AG04449 (cell line): ENCODE measurements at places on chromosomes 1 and 21.

DNA sequence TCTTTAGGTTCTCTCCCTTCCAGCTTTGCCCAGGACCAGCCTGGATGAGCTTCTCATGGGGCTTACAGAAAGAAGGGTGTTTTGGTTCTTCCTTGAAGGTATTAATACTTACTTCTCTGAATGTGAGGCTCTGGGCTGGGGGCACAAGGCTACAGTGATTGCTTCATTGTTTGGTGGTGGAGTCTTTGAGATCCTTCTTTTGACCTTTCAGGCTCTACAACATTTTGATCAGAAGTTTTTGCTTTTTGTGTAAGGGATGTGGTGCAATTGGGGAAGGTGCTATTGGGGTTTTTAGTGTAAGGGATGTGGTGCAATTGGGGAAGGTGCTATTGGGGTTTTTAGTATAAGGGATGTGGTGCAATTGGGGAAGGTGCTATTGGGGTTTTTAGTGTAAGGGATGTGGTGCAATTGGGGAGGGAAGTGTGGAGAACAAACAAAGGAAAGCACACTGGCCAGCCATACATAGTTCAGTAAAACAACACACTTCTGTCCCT, 103.6 kb upstream of the IVNS1ABP start:
- no peak for DNase-seq

DNA sequence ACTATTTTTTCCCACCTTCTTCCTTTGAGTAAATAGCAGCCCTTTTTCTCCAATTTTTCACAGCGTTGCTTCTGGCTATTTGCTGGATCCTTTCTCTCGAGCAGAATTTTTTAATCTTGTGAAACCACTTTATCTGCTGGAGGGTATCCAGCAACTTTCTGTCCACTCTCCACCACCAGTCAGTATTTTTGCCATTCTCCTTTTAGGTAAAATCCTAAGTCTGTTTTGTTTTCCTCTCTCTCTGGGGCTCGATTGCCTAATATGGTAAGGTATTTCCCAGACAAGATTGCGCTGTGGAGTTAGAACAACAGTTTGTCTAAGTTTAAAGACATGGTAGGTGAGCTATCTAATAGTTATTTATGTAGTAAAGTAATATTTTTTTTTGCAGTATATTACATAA, 156.9 kb downstream of the PPP1R12B start:
- peak; percentile 50 for DNase-seq

GRCh38 chr1:73604739-73605138, 593.2 kb downstream of the LRRIQ3 start:
- DNase-seq, result no peak

DNA sequence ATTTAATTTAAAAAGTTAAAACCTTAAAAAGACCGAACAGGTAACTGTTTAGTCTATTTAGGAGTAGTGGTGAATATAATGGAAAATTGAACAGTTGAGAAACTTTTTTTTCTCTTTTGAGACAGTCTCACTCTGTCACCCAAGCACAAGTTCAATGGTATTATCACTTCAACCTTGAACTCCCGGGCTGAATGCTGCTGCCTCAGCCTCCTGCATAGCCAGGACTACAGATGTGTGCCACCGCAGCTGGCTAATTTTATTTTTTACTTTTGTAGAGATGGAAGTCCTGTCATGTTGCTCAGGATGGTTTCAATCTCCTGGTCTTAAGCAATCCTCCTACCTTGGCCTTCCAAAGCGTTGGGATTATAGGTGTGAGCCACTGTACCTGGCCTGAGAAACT, 16.2 kb upstream of the GBP2 start:
- DNase-seq, result no peak

DNA sequence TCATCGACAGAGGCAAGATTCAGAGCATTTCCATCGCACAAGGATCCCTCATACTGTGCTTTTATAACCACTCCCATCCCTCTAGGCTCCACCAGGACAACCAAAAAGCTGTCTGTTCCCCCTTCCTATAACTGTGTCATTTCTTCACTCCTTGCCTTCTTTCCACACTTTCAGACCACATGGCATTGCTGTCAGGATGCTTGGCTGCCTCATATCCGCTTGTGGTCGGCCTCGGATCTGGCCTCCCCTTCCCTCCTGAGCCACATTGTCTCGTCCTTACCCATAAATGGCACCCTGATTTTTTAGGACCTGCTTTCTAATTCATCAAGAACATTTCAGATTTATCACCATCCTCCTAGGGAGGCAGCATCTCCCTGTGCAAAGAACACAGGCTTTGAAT, 80.5 kb downstream of the HIVEP3 start:
- DNase-seq, result no peak

- no peak for DNase-seq
These were observed 7.4 kb downstream of the CFAP410 start for GRCh38 chr21:44331650-44332307.

GRCh38 chr1:179474713-179475112, 101.0 kb downstream of the NPHS2 start:
- no peak for DNase-seq

DNA sequence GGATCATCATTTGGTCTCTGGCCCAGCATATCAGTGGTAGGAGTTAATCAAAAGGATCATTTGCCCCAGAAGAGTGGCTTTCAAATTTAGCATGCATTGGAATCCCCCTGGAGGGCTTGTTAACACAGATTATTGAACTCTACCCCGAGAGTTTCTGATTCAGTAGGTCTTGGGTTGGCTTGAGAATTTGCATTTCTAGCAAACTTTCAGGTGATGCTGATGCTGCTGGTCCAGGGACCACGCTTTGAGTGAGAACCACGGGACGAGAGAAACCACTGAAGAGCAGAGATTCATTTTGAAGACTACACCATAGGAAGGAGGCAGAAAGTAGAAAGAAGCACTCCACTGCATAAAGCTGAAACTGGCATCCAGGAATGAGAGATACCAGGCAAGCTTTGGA, 81.3 kb upstream of the DUSP10 start:
- no peak for DNase-seq

GRCh38 chr1:27136998-27137542, 17.9 kb downstream of the SLC9A1 start:
- no peak for DNase-seq

DNA sequence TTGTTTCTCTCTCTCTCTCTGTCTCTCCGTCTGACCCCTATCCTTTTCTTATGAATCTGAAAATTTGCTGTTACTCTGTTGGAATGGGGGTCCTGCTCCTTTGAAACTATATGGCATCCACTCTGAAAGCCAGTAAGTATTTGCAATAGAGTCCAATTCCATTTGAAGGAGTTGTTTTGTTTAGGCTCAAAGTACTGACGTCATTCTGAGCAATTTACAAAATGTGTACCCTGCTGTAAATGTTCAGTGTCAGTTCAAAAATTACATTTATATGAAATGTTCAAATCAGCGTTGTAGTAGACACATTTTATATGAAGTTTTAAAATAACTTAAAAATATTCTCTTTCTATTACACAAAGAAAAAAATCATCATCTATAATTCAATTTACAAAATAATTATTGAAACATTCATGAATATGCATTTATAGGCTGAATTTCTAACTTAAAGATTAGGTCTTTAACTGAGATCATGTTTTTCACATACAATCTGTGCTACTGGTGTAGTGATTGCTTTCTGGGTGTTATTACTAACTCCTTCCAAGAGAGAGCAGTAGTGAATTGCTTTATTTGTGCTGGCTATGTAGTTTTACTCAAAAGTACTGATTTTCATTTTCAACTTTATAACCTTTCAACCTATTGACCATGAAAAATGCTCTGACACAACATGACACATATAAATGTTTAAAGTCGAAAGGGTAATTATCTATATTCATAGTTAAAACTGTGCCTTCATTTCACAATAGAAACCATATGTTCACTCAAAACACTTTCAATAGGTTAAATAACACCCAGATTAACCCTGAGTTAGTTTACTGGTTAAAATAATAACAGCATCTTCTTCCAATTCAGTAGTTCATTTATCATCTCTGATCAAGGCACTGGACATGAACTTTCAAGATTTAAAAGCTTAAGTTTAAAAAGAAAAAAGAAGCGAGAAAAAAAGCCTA, 253.1 kb upstream of the ADGRL4 start:
- DNase-seq, result peak; percentile 12

DNA sequence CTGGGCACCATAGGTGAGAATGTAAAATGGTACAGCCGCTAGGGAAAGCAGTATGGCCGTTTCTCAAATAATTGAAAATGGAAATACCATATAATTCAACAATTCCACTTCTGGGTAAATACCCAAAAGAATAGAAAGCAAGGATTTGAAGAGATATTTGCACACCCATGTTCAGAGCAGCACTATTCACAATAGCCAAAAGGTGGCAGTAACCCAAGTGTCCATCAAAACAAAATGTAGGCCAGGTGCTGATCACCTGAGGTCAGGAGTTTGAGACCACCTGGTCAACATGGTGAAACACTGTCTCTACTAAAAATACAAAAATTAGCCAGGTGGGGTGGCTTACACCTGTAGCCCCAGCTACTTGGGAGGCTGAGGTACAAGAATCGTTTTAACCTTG, 62.1 kb downstream of the OLIG1 start:
- no peak for DNase-seq

DNA sequence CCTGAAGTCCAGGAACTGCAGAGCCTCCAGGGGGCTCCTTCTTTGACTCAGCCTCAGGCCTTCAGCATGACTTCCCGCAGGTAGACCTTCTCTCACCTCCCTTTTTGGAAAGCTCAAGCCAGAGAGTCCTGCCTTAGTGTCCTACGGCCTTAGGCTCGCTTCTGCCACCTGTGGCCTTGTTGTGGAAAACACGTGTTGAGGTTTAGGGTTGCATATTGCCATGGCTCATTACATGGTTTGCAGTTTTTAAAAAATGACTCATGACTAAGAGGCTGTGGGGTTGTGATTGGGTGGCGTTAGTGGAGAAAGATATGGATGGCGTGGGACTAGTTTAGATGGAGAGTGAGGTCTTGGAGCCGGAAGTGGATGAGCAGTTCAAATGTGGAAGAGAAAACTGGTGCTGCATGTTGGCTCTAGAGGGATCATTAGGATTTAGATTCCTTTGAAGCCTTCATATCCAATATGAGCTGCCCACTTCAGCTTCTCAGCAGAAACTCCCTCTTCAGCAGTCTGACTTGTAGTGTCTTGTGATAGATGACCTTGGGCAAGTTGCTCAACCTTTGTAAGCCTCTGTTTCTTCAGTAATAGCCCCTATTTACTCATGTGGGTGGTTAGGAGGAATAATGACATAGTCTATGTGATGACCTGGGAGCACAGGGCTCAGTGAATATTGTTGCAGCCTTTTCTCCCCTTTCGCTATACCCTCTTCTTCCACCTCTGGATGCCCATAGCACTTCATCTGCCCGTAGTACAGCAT, 6.5 kb upstream of the FGGY start:
- DNase-seq, result no peak

DNA sequence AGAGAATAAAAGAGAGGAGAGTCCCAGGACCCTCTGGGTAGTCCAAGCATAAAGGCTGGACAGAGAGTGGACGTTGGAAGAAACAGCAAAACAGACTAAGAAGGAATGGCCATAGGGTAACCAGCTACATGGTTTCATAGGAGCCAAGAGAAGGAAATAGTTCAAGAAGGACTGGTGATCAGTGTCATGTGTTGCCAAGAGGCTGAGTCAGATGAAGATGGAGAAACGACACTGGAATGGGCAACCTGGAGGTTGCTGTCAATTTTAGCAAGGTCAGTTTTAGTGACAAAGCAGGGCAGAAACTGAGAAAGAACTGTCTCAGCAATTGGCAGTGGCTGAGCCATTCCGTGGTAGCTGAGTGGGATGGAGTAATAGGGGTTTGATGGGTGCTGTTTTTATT, 41.4 kb downstream of the HMGB4 start:
- no peak for DNase-seq

GRCh38 chr1:172719066-172719627, 60.2 kb downstream of the FASLG start:
- no peak for DNase-seq

- no peak for DNase-seq
These were observed 40.9 kb downstream of the PLXNA2 start for GRCh38 chr1:208203127-208203847.

- no peak for DNase-seq
These were observed 305.0 kb downstream of the HLX start for GRCh38 chr1:221184131-221184794.

DNA sequence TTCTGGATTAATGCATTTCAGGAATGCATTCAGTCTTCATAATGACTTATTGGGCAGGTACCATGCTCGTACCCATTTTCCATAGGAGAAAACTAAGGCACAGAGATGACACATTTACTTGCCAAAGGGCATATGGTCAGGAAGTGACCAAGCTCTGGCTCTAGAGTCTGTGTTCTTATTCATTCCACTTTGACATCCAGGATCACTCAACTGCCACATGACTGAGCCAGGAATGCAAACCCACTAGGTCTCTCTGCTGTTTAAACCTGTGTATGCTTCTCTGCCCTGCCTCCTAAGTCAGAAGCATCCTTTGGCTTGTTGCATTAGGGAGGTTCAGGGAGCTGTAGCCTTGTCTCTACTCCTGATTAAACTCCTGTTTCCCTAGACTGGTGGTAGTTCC, 7.5 kb downstream of the KAZN start:
- DNase-seq, result no peak

- no peak for DNase-seq
These were observed 9.3 kb downstream of the CHD5 start for GRCh38 chr1:6170742-6171201.

DNA sequence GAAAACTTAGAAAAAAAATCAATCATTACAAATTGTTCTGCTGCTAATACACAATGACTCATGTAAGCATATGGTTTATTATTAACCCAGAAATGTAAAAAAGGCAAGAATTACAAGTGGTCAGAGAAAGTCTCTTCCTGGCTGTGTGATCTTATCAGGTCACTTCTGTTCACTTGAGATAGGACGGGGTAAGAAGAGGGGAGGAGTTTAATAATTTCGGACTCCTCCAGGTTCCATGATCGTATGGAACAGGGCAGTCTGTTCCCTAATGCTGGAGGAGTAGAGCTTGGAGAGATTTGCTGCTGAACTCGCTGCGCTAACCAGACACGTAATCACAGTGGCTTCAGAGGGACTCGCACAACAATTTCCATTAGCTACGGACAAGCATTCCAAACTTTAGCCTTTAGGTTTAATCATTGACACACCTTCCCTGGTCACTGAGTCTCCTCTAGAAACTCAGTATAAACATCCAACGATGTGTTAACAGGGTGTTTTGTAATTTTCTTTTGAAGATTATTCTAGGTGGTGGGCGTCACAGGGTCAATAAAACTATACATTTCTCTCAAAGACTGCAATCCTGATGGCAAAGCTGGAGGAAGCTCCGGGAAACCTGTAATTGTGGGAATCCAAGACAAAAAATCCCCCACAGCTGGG, 1.3 kb downstream of the CRYZ start:
- no peak for DNase-seq

- no peak for DNase-seq
These were observed 150.0 kb downstream of the TOMM20 start for GRCh38 chr1:234978397-234979295.

- DNase-seq, result no peak
These were observed 83.5 kb downstream of the NDUFS5 start for GRCh38 chr1:39109644-39110043.

GRCh38 chr1:92709738-92710137, 75.2 kb downstream of the EVI5 start:
- DNase-seq, result peak; percentile 36

GRCh38 chr1:208108213-208108608, 136.0 kb downstream of the PLXNA2 start:
- DNase-seq, result no peak

- DNase-seq, result no peak
These were observed 14.2 kb upstream of the SRSF4 start for GRCh38 chr1:29195881-29196291.

GRCh38 chr1:61387829-61388228, 305.5 kb downstream of the NFIA start:
- DNase-seq, result no peak

GRCh38 chr1:183987593-183988318, 49.8 kb downstream of the COLGALT2 start:
- DNase-seq, result no peak
